ENCODE measurements at places on chromosomes 6 and 20. TPM values are rescaled to one million over a fixed set of nuclear protein-coding genes. Genes with fewer than 3 reads are reported as not detected.

GRCh38 chr20:62501801-62502495, 26.2 kb upstream of the GATA5 start:
- H3K4me3 ChIP-seq: no peak overlapping the region
- no peak for DNase-seq
- H3K4me1 ChIP-seq: no peaks in the 10 kb centered on the region
- H3K27ac ChIP-seq: no peak overlapping the region

DNA sequence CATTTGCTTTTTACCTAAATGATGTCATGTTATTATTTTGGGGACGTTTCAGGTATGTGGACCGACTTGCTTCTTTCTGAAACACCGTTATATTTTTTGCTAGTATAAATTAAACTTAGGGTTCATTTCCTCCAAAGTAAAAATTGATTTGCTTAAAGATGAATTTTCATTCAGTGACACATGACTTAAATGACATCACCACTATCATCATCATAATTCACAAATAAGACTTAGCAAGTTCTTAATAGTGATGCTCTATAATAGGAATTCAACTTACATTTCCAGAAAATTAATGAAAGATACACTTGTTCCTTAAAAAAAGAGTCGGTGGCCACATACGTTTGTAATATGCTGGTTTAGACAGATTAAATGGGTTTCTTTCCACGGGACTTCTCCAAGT, 9.3 kb downstream of the IRF4 start:
- H3K36me3 ChIP-seq: no peaks in the 10 kb centered on the region
- no peak for DNase-seq
- H3K4me1 ChIP-seq: peaks cover 8% of the 10 kb centered on the region
- no peaks in the 10 kb centered on the region for H3K27me3 ChIP-seq
- H3K4me3 ChIP-seq: no peak overlapping the region
- H3K27ac ChIP-seq: no peak overlapping the region

- H3K4me1 ChIP-seq: no peaks in the 10 kb centered on the region
- no peak overlapping the region for H3K27ac ChIP-seq
These were observed 6.8 kb downstream of the OR2H2 start for GRCh38 chr6:29591677-29592076.

DNA sequence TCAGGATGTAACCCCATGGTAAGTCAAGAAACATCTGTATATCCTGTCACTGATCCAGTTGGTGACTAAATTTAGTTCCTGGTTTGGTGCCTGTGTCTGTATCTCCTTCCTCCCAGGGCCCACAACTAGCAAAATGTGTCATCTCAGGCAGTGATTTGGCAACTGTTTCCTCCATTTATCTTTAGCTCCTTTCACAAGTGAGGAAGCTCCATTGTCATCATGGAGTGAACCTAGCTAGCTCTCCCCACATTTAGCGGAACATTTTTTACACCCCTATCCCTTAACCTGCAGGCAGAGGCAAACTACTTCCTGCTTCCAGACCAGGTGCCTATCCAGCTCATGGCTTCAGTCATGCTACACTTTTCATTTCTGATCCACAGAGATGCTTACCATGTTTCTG, 99.5 kb downstream of the IPCEF1 start:
- no peak overlapping the region for H3K4me3 ChIP-seq
- H3K27ac ChIP-seq: no peak overlapping the region
- H3K27me3 ChIP-seq: no peaks in the 10 kb centered on the region
- no peaks in the 10 kb centered on the region for H3K36me3 ChIP-seq

DNA sequence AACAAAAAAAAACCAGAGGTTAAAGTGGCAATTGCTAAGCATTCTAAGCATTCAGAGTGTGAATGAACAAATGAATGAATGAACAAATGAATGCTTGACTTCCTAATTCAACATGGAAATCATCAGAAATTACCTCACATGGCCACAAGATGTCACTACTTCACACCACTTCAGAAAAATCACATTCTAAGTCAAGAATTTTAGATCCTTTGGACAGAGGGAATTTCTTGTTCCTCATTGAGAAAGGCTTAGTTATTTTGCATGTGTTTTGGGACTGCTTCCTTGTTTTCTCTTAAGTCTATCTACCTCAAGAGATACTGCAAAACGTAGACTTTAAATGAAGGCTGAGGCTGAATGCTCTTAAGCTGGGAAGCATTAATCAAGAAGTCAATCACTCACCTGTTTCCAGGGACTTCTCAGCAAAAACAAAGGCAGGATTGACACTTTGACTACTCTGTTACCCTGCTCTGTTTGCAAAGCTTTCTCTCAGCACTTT, 120.2 kb downstream of the MBOAT1 start:
- H3K4me3 ChIP-seq: no peak overlapping the region
- no peaks in the 10 kb centered on the region for H3K27me3 ChIP-seq
- H3K27ac ChIP-seq: no peak overlapping the region
- DNase-seq: peak; percentile 12
- H3K4me1 ChIP-seq: no peaks in the 10 kb centered on the region

DNA sequence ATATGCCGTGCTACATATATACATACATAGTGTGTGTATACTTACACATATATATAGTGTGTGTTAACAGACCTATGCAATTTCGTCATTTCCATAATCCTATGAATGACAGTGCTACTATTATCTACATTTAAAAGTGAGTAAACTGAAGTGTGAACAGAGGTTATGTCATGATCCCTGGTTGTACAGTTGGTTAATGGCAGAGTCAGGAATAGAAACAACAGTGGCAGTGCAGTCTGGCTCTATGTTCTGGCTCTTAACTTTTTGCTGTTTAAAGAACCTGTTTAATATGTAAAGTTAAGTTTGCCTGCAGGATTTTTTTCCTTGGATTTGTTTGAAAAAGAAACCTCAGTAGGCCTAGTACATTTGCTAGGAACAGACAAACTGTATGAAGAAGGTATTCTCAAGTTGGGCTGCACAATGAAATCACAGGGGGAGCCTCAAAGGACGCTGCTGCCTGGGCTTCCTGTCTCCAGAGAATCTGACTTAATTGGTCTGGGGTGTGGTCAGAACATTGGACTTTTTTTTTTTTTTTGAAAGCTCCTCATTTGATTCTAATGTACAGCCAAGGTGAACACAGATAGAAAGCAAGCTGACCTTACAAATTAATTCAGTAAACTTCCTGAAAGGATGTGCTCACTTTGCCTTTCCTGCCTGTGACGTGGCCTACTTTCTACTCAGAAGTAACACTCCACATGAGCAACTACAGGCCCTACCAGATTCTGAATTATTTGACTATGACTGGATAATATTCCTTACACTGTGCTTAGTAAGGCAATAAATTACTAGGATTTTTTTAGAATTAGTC, 29.4 kb downstream of the PLCB1 start:
- H3K36me3 ChIP-seq: no peaks in the 10 kb centered on the region
- H3K27ac ChIP-seq: no peak overlapping the region
- no peak for DNase-seq
- peaks cover 19% of the 10 kb centered on the region for H3K4me1 ChIP-seq

DNA sequence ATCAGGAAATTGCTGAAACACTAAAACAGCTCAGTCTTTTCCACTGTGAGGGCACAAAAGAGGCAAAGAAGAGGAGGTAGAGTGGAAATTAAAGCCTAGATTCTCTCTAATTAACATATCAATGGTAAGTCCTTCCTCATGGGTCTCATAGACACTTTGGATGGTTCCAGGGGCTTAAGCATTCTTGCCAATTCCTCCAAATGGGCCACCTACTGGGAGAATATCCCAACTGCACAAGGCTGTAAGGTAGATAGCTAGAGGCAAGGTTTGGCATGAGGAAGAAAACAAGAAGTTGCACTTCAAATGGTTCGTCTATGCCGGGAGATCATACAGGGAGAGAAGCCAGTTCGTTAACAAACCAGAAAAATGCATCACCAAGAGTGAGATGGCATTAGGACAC, 107.6 kb upstream of the KHDRBS2 start:
- H3K27me3 ChIP-seq: no peaks in the 10 kb centered on the region
- no peak overlapping the region for H3K27ac ChIP-seq
- no peak overlapping the region for H3K4me3 ChIP-seq
- DNase-seq: no peak
- H3K4me1 ChIP-seq: no peaks in the 10 kb centered on the region

- H3K27me3 ChIP-seq: no peaks in the 10 kb centered on the region
- no peaks in the 10 kb centered on the region for H3K36me3 ChIP-seq
- DNase-seq: no peak
- no peak overlapping the region for H3K4me3 ChIP-seq
These were observed 266.4 kb upstream of the PREP start for GRCh38 chr6:105669232-105669631.

GRCh38 chr6:88920774-88921733, 42.4 kb downstream of the RNGTT start:
- no peaks in the 10 kb centered on the region for H3K4me1 ChIP-seq
- no peak overlapping the region for H3K27ac ChIP-seq
- H3K36me3 ChIP-seq: no peaks in the 10 kb centered on the region
- H3K4me3 ChIP-seq: no peak overlapping the region
- no peaks in the 10 kb centered on the region for H3K27me3 ChIP-seq
- DNase-seq: no peak

DNA sequence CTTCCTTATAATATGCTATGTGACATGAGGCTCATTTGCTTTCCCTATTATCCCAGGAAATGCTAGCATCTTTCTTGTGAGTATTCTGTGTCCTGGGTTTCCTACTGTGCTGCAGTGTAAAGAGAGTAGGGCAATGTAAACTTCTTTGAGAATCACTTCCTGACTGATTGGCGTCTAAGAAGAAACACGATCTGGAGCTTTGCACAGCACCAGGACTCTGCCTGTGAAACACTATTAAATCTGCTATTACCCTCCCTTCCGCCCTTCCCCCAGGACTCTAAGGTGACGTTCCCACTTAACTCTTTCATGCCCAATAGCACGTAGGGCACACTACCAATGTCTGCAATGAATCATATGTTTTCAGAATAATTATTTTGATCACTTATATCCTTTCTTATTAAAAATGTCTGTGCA, 607.3 kb upstream of the CITED2 start:
- no peak for DNase-seq
- H3K36me3 ChIP-seq: no peaks in the 10 kb centered on the region
- H3K4me1 ChIP-seq: no peaks in the 10 kb centered on the region
- H3K27ac ChIP-seq: no peak overlapping the region
- H3K4me3 ChIP-seq: no peak overlapping the region

- H3K36me3 ChIP-seq: no peaks in the 10 kb centered on the region
- no peak for DNase-seq
- peak overlapping the region; percentile 91 for H3K4me3 ChIP-seq
These were observed 2.6 kb downstream of the MGME1 start for GRCh38 chr20:17971300-17972013.

- H3K4me3 ChIP-seq: no peak overlapping the region
- H3K27me3 ChIP-seq: no peaks in the 10 kb centered on the region
- H3K4me1 ChIP-seq: no peaks in the 10 kb centered on the region
- no peak overlapping the region for H3K27ac ChIP-seq
- no peaks in the 10 kb centered on the region for H3K36me3 ChIP-seq
- no peak for DNase-seq
These were observed 23.0 kb downstream of the ZSCAN31 start for GRCh38 chr6:28312939-28313338.

GRCh38 chr6:160767647-160768019, 65.6 kb downstream of the PLG start:
- no peak overlapping the region for H3K4me3 ChIP-seq
- H3K36me3 ChIP-seq: no peaks in the 10 kb centered on the region
- no peaks in the 10 kb centered on the region for H3K4me1 ChIP-seq
- H3K27ac ChIP-seq: no peak overlapping the region

DNA sequence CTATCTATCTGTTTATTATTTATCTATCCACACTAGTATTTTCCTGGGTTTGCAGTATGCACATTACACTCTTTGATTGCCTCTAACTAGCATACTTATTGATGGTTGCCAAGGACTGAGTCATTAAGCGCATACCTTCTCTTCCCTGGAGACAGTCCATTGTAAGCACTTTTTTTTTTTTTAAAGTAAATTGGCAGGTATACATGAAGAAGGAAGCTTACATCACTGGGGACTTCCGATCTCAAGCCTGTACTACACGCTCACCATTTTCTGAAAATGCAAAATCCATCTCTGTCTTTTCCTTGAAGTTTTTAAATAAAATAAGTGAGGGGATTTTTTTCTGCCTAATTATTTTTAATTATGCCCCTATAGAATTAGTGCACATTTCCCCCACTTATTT, 63.5 kb downstream of the HMGN3 start:
- no peak overlapping the region for H3K27ac ChIP-seq
- DNase-seq: no peak
- no peaks in the 10 kb centered on the region for H3K27me3 ChIP-seq
- no peak overlapping the region for H3K4me3 ChIP-seq

GRCh38 chr6:153856929-153857376, 182.1 kb upstream of the OPRM1 start:
- no peaks in the 10 kb centered on the region for H3K36me3 ChIP-seq
- no peak for DNase-seq
- H3K27ac ChIP-seq: no peak overlapping the region
- no peak overlapping the region for H3K4me3 ChIP-seq
- H3K27me3 ChIP-seq: no peaks in the 10 kb centered on the region
- no peaks in the 10 kb centered on the region for H3K4me1 ChIP-seq

GRCh38 chr20:54555150-54555549, 79.8 kb downstream of the DOK5 start:
- no peak overlapping the region for H3K4me3 ChIP-seq
- DNase-seq: no peak
- H3K4me1 ChIP-seq: no peaks in the 10 kb centered on the region
- H3K27me3 ChIP-seq: no peaks in the 10 kb centered on the region

GRCh38 chr6:143965503-143966171, 42.4 kb downstream of the PLAGL1 start:
- no peaks in the 10 kb centered on the region for H3K36me3 ChIP-seq
- H3K4me1 ChIP-seq: no peaks in the 10 kb centered on the region
- no peak overlapping the region for H3K4me3 ChIP-seq
- no peak overlapping the region for H3K27ac ChIP-seq
- no peak for DNase-seq
- H3K27me3 ChIP-seq: no peaks in the 10 kb centered on the region

- H3K27ac ChIP-seq: no peak overlapping the region
- no peak for DNase-seq
- no peak overlapping the region for H3K4me3 ChIP-seq
- H3K4me1 ChIP-seq: peaks cover 9% of the 10 kb centered on the region
These were observed 24.6 kb upstream of the GTSF1L start for GRCh38 chr20:43751167-43752050.

DNA sequence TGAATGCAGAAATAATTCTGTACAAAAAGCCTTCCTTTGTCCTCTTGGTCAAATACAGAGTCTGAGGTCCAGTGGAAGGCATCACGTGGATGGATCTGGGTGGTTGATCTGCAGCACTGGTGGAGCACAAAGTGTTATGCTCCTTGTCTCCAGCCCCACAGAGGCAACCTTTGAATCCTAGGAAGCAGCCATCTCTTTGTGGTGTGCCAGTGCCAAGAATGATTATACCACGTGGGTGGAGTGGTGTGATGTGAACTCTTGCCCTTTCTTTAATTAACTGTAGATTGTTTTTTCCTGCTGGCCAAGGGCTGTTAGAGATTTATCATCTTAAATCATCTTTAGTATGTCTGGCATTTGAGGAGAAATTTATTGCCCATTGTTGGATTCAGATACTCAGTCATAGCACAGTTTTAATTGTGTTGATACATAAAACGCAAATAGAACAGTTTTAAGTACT, 31.1 kb downstream of the NCOA7 start:
- no peak overlapping the region for H3K27ac ChIP-seq
- H3K4me1 ChIP-seq: no peaks in the 10 kb centered on the region
- no peak overlapping the region for H3K4me3 ChIP-seq
- peaks cover under 1% of the 10 kb centered on the region for H3K36me3 ChIP-seq
- no peak for DNase-seq

Gene ZSCAN23
- 3.3 TPM for total RNA-seq

Gene KHDC1
- total RNA-seq: 0.58 TPM

Gene PRSS16
- total RNA-seq: 0.62 TPM

Gene CEP162
- 9.7 TPM for total RNA-seq

Gene PCK1
- total RNA-seq: not detected

Gene XKR7
- not detected for total RNA-seq
